ENCODE measurements at places on chromosomes 3 and 15.

DNA sequence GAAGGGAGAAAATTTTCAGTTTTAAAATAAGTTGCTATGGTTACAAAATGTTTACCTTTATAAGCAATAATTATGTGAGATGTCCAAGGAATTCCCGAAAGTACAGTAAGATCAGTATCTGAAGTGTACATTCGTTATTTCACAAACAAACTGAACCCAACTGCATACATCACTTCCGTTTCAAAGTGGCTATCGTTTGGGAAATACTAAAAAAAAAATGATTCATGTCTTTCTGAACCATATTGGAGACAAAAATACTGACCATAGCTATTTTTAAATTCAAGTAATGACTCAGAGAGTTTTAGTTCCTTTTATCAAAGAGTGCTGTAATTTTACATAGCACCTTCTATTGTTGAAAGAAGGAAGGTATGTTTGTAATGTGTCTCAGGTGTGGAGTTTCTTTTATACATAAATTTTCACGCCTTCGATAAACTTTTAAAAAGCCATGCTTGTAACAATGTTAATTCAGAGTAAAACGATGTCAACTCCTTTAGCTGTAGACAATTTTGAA is 8.0 kb upstream of the ANKRD28 start:
- DNase-seq = no peak

DNA sequence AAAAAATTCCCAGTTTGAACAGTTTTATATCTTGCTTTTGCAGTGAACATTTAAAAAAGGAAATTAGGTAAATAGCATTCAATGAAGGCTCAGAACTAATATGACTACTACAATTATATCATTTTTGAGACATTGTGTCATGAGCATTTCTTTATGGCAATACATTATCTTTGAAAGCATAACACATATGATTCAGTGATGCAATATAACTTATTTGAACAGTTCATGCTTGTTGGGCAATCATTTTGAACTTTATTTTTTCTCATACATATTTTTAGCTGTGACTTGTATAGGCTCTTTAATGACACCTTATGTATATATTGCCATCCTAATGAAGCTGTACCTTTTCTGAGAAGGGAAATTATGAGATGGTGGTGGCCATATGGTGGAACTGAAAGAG is 828.6 kb upstream of the NR2F2 start:
- no peak for DNase-seq

DNA sequence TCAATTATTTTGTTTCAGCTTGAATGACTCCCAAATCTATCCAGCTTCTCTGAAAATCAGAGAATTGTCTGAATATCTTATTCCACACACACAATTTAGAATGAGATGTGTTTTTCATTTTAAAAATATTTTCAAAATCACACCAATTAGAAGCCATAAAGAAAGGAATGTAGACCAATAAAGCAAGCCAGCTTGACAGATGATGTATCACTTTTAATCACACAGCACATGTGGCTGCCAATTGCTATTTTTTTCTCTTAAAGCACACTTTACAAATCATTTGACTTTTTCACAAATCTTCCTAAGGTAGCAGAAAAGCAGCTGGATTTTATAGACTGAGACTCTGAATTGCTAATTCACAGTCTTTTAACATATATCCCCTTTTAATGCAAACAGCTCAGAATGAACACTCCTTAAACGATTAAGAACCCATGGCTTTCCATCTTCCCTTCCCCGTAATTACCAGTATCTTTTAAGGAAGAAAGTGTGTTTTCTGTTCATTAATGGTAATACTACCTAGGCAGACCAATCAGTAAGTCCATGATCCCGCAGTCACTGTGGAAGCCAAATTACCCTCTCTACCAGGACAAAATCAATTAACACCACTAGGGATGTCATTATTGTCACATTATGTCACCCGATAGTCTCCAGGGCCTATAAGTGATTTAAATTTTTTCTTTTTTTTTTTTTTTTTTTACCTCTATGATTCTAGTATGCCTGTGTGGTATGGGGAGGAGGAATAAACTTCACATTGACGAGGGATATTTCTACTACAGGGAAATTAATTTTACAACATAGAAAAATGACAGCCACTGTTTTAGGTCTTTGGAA is 250.0 kb upstream of the VEPH1 start:
- no peak for DNase-seq

GRCh38 chr15:100713163-100713867 is 110.9 kb downstream of the ASB7 start:
- no peak for DNase-seq

DNA sequence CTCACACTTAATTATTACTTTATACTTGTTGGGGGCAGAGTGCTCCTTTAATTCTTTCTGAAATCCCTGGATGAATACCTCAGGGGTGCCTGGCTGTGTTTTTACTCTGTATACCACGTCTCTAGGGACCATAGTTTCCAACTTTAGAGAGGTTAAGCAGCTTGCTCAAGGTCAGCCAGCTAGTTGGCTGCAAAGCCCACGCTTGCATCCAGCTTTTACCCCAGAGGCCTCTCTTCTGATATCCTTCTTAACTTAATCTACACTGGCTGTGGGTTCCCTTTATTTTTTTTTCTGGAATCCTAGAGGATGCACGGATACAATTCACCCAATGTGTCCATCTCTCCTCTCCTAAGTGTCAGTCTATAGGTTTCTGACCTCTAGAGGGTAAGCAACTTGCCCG is 1.4 kb downstream of the PDZRN3 start:
- DNase-seq = no peak

- DNase-seq = no peak
These were observed 20.3 kb upstream of the MAP3K13 start for GRCh38 chr3:185342459-185343174.

GRCh38 chr3:69683082-69683806 is 56.0 kb upstream of the MITF start:
- no peak for DNase-seq

DNA sequence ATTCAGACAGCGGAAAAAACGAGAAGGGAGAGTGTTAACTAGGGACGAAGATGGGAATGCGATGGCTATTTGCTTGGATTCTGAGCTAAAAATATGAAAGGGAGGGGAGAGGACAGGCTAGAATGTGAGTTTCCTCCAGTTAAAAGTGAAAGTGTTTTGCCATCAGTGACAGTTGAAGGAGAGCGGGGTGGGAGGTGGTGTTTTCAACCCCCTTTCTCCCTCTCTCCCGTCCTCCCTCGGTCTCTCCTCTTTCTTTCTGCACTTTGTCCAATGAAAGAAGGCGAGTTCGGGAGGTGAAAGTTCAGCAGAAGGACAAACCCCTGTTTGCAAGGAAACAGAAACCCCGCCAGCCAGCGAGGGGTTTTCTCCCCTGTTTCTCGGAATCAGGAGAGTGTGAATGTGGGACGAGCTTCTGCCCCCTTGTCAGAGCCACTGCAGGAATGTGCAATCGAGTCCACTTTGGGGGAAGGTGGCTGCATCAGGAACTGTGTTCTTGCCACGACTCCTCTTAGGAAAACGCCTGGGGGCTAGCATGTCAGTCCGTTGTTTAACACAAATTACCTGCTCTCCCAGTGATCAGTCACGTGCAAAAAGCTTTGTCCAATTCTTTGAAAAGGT is 975 bp upstream of the FOXP1 start:
- peak; percentile 33 for DNase-seq

- no peak for DNase-seq
These were observed 22.1 kb downstream of the PPCDC start for GRCh38 chr15:75045332-75046015.

GRCh38 chr3:120416868-120417267 is 33.9 kb downstream of the FSTL1 start:
- DNase-seq = no peak

DNA sequence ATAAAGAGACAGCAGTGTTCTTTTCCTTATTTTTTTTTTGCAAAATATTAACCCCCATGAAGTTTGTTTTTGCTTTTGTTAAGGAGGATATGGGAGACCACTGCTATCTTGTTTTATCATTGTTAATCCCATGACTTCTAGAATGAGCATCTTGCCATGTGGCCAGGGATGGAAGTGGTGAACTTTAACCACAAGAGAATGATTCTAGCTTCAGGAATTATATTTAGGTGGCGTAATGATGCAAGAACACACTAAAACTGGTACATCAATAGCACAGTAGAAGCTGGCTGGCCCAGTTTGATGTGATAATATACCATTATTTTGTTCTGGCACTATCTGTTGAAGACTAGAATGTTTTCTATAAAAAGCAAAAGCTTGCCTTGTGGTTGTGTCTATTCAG is 720.9 kb downstream of the GRM7 start:
- no peak for DNase-seq
